ENCODE measurements at places on chromosomes 11 and 22.

GRCh38 chr11:61863548-61864081 lies 27.7 kb downstream of the FADS3 start:
- no peak for DNase-seq

DNA sequence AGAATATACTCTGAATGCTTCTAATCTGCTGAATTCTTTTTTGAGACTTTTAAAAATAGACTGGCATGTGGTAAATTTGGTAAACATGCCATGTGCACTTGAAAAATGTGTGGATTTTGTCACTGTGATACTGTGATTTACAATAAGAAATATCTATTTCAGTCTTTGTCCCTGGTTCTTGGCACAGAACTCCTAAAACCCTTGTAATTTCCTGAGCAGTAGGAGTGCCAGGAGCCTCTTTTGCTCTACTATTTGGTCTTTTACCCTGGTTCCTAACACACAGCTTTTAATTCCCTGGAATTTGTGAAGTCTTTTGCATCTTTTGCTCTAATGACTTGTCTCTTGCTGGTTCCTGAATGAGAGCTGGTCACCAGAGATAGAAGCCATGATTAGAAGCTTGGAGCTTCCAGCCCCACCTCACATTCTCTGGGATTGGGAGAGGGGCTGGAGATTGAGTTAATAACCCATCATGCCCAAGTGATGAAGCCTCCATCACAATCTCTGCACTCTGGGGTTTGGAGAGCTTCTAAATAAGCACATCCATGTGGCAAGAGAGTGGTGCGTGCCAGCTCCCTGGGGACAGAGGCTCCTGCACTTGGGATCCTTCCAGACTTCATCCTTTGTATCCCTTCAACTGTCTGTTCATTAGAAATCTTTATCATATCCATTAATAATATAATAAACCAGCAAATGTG lies 27.2 kb upstream of the SYT13 start:
- no peak for DNase-seq

DNA sequence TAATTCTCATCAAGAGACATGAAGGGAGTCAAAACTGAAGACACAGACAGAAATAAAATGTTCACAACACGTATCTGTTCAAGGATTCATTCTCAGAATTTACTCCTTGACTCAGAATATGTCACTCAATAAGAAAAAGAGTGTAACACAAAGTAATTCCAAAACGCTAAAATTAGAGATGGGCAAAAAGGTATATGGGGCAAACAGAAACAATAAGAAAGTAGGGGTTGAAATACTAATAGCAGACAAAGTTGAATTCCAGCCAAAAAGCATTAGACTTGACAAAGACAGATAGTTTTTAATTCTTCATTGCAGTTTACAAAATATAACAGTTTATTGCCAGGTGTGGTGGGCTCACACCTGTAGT lies 26.7 kb downstream of the GNB1L start:
- DNase-seq = no peak

- peak; percentile 68 for DNase-seq
Measured at GRCh38 chr11:95996621-95997235, 72.8 kb upstream of the MTMR2 start.

GRCh38 chr11:46345131-46345597 lies 2.1 kb upstream of the DGKZ start:
- no peak for DNase-seq

- DNase-seq = peak; percentile 63
Measured at GRCh38 chr22:38032681-38033521, 24.3 kb upstream of the PICK1 start.

GRCh38 chr11:9704037-9704436 lies 40.2 kb downstream of the SWAP70 start:
- DNase-seq = no peak

DNA sequence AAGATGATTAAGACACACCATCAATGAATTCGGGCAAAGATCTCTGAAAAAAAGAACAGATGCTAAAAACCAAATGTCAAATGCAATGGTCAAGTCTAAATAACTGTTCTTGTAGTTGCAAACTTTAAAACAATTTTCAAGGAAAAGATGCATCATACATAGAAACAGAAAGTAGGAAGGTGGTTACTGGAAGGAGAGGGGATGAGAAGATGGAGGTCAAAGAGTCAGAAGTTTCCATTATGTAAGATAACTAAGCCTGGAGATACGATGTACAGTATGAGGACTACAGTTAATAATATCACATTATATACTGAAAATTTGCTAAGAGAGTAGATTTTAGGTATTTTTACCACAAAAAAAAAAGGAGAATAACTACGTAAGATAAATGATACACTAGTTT lies 27.1 kb downstream of the CWF19L2 start:
- no peak for DNase-seq

DNA sequence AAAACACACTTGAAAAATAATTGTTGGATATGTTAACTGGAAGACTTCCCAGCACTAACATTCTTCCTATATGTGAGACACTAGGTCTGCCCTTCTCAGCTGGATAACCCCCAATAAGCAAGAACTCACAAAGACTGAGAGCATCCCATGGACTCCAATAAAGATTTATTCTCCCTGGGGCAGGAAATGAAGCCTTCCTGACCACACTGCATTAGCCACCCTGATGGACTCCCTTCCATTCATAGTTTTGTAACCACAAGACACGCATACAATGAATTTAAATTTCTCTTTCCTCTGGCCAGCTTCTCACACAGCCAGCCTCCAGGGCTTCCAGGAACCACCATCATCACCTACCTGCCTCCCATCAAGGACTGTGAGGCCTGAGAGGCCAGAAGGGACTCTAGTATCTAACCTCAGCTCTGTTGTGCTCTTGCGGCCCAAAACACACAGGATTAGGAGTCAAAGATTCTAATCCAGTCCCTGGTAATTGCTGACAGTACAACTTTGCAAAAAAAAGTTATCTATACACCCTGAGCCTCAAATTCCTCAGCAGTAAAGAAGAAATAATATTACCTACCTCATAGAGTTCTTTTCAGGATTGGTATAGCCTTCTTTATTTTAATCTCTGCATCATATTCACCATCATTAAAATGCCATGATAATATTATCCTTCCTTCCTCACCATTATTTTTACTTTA lies 45.6 kb upstream of the GDPD4 start:
- DNase-seq = peak; percentile 72

GRCh38 chr22:25775531-25775930 lies 33.5 kb downstream of the MYO18B start:
- DNase-seq = peak; percentile 33

DNA sequence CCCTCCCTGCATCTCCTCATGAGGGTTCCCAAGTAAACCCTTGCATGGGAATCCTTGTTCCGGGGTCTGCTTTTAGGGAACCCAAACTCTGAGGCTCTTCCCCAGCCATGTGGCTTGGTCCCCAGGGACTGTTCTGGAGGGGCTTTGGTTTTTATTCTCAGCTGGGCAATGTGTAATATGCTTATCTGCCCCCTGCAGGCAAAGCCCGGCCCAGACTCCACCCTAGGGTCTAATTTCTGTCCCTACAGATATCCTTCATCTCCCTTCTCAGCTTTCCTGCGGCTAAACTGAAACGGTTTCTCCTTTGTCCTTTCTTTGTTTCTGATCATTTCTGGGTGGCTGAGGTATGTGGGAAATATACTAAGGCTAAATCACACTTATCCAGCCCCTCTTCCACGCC lies 37.1 kb downstream of the TST start:
- DNase-seq = no peak

- peak; percentile 42 for DNase-seq
Measured at GRCh38 chr11:125591649-125592304, 875 bp upstream of the STT3A start.

GRCh38 chr22:38424525-38425080 lies 30.4 kb downstream of the KCNJ4 start:
- DNase-seq = no peak

DNA sequence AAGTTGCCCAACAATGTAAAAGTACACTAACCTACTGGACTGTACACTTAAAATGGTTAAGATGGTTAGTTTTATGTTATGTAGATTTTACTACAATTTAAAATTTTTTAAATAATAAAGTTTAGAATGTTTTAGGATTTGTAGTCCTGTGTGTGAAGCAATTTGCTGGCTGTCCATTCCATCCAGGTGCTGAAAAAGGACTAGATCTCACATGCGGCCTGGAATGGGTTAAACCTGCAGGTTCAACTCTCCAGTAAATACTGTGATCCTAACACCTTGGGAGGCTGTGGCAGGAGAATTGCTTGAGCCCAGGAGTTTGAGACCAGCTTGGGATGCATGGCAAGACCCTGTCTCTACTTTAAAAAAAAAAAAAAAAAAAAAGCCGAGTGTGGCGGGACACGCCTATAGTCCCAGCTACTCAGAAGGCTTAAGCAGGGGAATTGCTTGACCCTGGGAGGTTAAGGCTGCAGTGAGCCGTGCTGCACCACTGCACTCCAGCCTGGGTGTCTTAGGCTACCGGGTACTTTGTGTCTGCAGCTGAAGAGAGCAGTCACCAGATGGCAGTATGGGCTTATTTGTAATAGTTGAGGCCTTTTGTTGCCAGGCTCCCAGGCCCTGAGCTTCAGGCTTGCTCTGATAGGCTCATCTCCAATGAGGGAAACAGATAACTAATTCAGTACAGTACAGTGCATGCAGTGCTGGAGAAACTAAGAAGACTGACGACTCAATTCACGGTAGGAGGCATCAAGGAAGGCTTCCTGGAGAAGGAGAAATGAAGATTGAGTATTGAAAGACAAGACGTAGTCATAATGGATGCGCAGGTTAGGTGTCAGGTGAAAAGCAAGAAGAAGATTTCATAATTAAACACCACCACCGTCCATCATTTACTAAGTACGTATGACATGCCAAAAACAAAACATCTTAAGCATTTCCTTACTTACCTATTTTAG lies 64.7 kb upstream of the ASPHD2 start:
- peak; percentile 85 for DNase-seq

DNA sequence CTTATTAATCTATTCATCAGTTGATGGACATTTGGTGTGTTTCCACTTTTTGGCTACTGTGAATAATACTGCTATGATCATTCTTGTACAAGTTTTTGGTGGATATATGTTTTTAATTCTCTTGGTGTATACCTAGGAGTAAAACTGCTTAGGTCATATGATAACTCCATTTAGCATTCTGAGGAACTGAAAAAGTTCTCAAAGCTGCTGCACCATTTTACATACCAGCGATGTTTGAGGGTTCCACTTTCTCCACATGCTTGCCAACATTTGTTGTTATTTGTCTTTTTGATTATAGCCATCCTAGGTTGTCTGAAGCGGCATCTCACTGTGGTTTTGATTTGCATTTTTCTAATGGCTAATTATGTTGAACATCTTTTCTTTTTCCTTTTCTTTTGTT lies 4.1 kb upstream of the ACER3 start:
- DNase-seq = no peak

GRCh38 chr11:65290448-65291165 lies 24.1 kb upstream of the CDC42EP2 start:
- no peak for DNase-seq

- DNase-seq = no peak
Measured at GRCh38 chr11:45560913-45561281, 104.5 kb downstream of the CHST1 start.

- no peak for DNase-seq
Measured at GRCh38 chr11:62082292-62082657, 41.5 kb upstream of the INCENP start.

GRCh38 chr11:24903555-24903954 lies 406.7 kb downstream of the LUZP2 start:
- DNase-seq = no peak

- DNase-seq = no peak
Measured at GRCh38 chr22:39994566-39995392, at the start of gene FAM83F. TSS of gene FAM83F (plus strand) at chr22:39994954. CDS start at chr22:39995043, 89 bp downstream.

GRCh38 chr11:31986201-31986889 lies 104.5 kb upstream of the RCN1 start:
- DNase-seq = no peak
